ENCODE measurements at places on chromosomes 1 and 21.

GRCh38 chr1:9426291-9426711, 113.0 kb upstream of the SLC25A33 start:
- DNase-seq: peak; percentile 59

- no peak for DNase-seq
Measured at GRCh38 chr1:29557701-29558600, 321.6 kb downstream of the PTPRU start.

GRCh38 chr1:86822459-86822858, 91.5 kb downstream of the SELENOF start:
- no peak for DNase-seq

DNA sequence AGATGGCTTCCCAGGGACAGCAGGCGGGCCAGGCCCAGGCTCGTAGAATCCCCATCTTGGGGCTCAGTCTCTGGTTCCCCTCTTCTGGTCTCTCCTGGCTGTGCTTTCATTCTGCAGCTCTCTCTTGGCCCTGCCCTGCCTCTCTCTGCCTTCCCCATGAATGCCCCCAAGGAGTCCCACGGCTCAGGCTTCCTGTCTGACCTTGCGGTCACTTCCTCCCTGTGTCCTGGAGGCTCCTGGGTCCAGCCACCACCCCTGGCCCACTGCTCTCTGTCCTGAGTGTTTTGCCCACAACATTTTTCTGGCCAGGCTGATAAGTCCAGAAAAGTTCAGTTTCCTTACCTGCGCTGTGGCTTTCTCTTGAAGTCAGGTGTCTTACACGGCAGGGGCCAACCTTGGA, 29.1 kb downstream of the PIGP start:
- no peak for DNase-seq

DNA sequence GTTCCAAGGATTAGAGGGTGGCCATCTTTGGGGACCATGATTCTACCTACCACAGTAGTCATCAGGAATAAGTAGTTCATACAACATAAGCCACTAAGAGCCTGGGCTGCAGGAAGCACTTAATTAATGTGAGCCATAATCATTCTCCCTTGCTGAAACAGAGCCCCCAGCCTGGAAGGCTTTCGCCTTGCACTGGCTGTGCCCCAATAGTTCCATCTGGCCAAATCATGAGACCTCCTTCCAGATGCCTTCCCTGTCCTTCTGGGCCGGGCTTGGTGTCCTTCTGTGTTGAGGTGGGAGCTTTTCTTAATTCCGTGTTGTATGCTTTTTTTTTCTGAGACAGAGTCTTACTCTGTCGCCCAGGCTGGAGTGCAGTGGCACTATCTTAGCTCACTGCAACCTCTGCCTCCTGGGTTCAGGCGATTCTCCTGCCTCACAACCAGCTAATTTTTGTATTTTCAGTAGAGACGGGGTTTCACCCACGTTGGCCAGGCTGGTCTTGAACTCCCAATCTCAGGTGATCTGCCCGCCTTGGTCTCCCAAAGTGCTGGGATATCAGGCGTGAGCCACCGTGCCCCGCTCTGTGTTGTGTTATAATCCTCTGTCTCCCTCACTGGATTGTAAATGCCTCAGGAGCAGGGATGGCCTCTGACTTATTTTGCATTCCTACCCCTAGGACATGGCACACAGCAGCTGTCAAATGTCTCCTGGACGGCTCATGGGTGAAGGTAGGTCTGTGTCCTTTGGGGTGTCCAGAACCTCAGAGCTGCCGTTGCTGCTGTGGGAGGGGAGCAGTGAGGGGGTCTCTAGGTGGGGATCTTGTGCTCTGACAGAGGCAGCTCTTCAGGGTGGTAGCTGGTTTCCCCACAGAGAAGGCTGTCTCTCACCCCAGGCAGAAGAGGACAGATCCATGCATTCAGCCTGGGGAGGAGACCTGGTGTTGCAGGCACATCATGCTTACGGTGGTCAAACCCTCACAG, 10.1 kb downstream of the GNG4 start:
- DNase-seq: no peak

DNA sequence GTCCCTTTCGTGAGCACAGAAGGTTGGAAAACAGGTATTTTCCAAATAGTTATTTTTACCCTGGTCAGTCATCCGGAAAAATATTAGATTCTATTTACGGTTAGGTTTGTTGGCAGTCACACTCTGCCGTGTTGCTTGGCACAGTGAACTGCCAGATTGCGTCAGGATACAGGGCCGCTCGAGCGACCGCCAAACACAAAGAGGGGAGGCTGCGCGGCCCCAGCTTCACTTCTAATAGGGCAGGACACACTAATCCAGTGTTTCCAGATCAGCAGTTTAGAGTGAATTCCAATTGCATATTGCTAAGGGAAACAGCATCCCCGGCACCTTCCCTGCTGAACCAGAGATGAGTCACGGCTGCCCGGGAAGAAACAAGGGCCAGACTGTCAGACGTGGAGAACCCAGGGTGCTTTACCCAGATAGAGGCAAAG, 22.9 kb downstream of the UMODL1 start:
- DNase-seq: no peak

- DNase-seq: no peak
Measured at GRCh38 chr1:17181781-17182464, 23.0 kb upstream of the PADI1 start.

- peak; percentile 43 for DNase-seq
Measured at GRCh38 chr1:25520446-25521061, 22.9 kb upstream of the LDLRAP1 start.

DNA sequence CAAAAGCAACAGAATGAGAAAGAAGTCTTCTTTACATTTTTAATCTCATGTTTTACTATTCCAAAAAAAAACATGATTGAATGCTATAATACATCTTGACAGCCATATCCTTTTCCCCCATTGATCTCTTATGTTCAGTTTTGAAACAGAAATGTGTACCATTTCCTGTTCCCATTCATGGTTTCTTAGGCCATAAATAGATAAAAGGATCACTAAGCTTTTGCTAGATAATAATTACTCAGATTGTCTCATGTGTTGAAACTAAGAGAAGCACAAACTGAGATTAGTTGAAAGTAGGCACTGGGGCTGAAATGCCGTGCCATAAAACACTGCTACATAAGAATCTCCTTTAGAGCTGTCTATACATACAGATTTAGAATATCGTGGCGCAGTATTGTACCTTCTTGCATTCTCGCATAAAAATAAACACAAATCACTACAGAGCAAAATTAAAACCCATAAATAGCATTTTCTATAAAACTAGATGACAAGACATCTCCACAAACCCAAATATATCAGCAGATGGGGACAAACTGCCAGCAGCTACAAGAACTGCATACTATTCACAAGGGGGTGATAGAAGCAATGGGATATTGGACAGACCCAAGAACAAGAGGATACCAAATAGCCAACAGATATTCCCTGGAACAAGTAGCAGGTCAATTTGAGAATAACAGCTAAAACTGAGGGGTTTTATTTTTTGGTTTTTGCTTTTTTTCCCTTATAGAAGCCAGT, 405.3 kb upstream of the PRMT6 start:
- no peak for DNase-seq

Data from activated CD8-positive, alpha-beta memory T cell treated with anti-CD3 and anti-CD28 coated beads for 4 hours (primary cell).